Stimulated activated CD4-positive, alpha-beta T cell treated with anti-CD3 and anti-CD28 coated beads, TNF-alpha, amount 100 ng/mL, for 24 hours (primary cell): ENCODE measurements at places on chromosomes 3 and 15.

GRCh38 chr3:128488991-128489673 lies 3.9 kb downstream of the GATA2 start:
- no peak for DNase-seq

GRCh38 chr3:52650439-52650838 lies 35.3 kb downstream of the PBRM1 start:
- DNase-seq = no peak

- no peak for DNase-seq
These were observed 245.3 kb downstream of the FEZF2 start for GRCh38 chr3:62128051-62128450.

GRCh38 chr3:42052132-42052483 lies 39.0 kb upstream of the TRAK1 start:
- DNase-seq = no peak

DNA sequence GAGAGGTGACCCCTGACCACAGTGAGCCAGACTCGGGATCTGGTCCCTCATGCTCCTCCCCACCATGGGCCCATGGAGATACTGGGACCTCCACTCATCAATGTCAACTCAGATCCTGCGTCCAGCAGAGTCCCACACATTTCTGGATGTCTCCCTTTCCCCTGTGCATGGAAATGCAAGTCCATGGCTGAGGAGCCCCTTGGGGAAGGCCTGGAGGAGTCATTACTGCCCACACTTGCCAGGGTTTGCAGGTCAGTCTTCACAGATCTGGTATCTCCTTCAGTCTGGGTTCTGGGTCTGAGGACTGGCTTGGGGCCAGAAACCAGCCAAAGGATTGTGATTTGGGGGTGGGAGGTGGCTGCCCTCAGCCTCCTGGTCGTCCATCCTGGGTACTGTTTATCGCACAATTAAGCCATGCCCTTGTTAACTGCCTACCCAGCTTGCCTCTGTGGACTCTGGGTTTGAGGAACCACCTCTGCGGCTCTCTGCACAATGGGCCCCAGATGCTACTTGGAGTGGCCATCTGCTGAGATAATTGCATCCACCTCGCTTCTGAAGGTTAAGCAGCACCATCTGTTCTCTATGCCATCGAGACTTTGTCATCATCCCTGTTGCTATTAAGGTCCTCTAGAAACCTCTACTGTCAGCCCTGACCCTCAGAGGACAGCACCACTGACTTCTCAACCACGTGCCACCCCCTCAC lies 49.9 kb upstream of the KLF13 start:
- no peak for DNase-seq

DNA sequence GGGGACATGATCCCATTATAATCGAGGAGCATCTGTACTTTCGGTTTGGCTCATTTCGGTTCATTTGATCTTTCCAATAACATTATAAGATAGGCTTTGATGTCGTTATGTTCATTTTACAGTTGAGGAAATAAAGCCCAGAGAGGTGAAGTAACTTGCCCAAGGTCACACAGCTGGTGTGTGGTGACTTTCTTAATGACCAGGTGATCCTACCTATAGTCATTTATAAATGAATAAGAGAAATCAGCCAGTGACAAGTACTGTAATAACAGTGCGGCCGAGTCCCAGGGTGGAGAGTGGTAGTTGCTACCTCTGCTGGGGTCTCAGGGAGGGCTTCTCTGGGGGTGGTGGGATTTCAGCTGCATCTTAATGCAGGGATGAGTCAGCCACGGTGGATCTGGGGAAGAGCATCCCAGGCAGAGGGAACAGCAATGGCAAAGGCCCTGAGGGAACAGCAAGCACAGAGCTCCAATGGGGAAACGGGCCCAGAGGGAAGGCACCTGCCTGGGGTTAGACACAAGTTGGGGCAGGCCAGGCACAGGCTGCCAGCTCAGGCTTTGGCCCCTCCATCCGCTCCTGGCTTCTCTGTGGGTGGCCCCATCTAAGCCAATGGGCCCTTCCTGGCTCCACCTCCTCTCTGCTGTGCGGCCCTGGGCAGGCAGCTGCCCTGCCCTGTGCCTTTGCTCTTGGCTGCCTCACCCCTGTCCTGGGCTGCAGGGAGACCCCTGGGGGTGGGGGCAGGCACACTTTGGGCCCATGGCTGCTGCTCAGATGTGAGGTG lies 1.1 kb upstream of the FBLN2 start:
- no peak for DNase-seq

DNA sequence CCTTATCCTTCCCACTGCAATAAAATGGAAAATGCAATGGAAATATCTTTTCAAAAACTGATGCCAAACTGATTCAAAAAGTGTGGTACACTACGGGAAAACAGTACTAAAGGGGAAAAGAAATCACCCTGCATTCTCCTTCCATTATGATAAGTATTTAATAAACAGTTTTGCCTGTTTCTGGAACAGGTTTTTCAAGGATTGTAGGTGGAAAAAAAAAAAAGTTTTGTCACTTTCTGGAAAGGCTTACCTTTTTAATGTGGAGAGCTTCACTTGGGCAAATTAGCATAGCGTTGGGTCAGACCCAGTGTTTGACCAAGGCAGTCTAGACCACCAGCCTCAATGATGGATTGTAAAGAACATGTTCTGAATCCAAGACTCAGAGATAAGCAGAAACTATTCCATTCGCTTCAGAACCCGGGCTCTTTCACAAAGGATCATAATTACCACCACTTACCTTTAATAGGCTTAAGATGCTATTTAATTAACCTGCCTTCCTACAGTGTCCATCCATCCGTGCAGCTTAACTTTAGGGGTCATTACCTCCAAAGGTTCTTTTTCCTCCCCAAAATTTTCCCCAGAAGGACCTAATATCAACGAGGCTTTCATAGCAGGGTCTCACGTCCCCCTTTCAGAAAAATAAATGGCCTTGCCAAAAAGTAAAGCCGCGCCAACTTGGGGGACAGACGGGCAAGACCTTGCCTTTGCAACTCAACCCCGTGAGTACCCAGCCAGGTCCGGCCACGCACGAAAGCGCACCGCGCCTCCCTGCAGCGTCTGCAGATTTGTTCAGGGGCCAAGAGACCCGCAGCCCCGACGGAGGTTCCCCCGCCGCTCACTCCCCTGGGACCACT lies 1.0 kb downstream of the DCBLD2 start:
- DNase-seq = no peak

DNA sequence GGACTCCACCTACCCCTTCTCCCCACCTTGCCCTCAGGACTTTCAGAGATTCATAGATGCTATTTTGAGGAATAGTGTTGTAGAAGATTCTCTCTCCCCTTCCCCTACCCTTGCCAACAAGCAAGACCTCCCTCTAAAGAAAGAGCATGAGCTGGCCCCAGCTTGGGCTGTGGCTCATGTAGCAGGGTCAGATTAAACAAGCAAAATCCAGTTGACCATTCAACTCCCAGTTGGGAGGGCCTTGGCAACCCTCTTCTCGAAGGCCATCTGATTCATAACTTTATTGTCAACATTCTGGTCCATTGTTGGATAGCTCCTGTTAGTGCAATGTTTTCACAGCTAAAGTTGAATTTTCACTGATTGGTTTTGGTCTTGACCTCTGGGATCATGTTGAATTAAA lies 41.1 kb downstream of the TNFAIP8L3 start:
- DNase-seq = no peak
